ENCODE measurements at places on chromosomes 5 and 9. TPM values are rescaled to one million over a fixed set of nuclear protein-coding genes. Genes with fewer than 3 reads are reported as not detected.

GRCh38 chr9:35798658-35799374 is 7.4 kb downstream of the NPR2 start:
- peak; percentile 54 for DNase-seq

- no peak for DNase-seq
Observed at GRCh38 chr5:9742848-9743247, 112.7 kb upstream of the TAS2R1 start.

GRCh38 chr5:172380987-172381643 is 73.2 kb downstream of the SH3PXD2B start:
- no peak for DNase-seq

DNA sequence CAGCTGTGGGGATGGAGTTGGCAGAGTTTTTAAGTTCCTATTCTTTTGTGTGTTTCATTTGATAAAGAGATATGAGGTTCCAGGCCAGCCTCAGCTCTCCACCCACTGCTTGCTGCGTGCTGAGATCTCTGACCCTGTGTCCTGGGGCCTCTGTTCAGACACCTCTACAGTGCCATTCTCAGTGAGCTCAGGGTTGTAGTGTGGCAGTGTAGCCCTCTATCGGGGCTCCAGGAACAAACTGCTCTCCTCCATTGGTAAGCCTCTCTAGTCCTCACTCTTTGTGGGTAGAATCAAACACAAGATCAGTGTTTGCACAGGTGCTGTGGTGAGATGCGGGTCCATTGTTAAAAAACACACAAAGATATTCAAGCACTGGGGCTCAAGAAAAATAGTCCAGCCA is 386.6 kb upstream of the RPS23 start:
- DNase-seq, result no peak

GRCh38 chr5:5276430-5276829 is 136.3 kb downstream of the ADAMTS16 start:
- DNase-seq, result no peak

DNA sequence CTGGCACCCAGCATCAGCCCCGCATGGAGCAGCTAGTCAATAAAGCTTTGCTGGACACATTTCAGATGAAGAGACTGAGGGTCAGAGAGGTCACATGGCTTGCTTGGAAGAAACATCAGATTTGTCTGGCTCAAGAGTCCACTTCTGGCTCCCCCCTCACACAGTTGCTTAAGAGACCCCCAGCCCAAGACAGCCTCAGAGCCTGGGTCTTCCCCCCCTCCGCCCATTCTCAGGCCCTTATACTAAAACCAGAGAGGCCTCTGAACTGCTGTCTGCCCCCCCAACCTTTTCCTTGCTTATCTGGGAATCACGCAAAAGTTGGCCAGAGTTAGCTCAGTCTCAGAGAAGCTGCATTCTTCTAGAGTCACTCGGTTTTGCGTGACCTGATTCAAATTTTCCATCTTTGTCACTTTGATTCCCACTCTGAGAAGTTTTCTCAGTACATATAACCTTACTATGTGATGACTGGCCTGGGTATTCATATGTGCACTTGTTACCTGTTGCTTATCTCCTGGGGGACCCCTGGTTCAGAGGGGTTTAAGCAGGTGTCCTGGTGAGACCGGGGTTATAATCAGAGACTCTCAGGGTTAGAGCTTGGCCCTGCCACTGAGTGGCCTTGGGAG is 145.4 kb upstream of the IER5L start:
- DNase-seq, result no peak

GRCh38 chr9:136055715-136056545 is 39.2 kb downstream of the NACC2 start:
- no peak for DNase-seq

DNA sequence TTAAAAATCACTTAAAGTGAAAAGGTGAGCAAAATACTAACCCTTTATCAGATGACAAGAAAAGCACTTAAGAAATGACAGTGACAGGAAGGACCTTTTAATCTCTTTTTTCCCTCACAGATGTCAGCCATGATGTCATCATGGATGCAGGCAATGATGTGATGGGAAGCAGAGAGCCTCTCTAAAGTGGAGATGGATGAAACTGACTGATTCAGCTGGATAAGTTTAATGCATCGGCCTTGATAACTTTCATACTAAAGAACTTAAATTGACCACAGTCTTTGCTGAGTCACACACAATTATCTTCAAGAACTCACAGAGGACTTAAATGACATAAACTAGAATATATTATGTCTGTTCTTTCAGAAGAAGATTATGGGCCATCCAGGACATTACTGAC is 153.2 kb upstream of the FGF10 start:
- no peak for DNase-seq

DNA sequence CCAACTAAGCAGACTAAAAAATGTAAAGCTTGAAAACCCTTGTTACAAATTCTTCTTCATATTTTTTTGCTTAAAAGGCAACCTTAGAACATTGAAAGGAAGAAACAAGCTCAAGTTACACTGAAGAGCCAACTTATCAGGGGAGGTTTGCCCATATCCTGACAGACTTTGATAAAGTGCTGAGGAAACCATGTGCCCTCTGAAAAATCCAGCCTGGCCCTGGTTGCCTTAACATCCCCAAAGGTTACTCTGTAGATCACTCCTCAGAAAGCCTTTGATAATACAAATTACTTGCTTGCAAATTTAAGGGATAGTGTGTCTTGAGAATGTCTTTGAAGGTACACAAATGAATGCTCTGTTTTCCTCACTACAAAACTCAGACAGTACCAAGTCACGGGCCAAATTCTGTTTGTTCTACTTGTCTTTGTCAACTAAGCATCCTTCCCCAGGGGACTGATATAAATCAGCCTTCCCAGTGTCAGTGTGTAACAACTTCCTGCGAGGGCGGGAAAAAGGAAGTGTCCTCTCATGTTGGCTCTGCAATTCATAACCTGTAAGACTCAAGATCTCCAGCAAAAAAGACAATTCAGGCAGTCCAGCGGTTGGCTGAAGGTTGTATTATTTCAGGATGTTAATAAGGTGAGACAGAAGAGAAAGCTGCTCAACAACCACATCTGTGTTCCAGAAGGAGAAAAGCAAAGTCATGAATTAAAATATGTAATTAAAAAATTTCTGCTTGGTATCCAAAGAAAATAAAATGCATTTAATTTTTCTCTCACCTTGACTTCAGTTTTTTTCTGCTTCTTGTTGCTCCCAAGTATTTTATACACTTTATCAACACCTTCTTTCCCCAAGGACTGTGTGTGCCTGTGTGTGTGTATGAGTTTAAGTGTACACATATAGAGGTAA is 199.9 kb downstream of the PIK3R1 start:
- DNase-seq, result no peak

DNA sequence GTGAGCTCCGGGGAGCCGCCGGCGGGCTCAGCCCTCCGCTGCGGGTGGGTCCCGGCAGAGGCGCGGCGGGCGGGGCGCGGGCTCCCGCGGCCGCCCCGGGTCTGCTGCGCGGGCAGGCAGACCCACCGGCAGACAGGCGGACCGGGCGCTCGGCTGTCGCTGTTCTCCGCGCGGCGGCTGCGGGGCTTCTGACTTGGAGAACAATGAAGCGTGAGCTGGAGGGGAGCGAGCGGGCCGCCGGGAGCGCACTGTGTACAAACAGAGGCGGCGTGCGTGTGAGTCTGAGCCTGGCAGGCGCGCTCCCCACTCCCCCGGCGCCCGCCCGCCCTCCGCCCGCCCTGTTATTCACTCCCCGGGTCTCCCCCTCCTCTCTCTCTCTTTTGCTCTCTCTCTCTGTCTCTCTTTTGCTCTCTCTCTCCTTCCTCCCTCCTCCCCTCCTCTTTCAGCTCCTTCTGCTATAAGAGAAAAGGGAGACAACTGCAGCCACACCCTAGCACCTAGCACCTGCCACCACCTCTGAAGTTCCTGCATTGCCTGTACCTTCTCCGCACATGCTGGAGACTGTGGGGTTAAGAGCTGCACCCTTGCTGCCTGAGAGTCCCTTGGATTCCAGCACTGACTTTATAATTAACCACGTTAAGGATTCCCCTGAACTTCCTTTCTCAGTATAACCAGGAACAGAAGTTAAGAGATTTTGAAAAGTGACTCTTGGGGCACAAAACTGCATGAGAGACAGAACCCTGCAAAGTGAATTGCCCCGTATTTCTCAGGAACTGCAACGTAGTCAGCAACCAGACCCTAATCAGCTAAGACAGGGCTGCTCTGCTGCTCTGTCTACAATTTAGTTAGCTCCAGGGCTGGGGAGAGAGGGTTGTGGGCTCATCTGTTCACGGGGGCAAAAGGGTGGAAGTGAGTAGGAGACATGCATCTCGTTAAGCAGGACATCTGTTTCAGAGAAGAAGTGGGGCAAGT is at the start of gene EDIL3:
Gene EDIL3, minus strand, starts transcription at position 277 of the 972 bp plus-strand sequence. CDS start 506 bp downstream, outside the sequence.
- peak; percentile 11 for DNase-seq

GRCh38 chr9:121278477-121279261 is 10.7 kb downstream of the GSN start:
- DNase-seq, result no peak

- DNase-seq, result no peak
Observed at GRCh38 chr5:96538808-96539250, 105.8 kb upstream of the PCSK1 start.

GRCh38 chr5:113985505-113985904 is 376.4 kb upstream of the KCNN2 start:
- no peak for DNase-seq

DNA sequence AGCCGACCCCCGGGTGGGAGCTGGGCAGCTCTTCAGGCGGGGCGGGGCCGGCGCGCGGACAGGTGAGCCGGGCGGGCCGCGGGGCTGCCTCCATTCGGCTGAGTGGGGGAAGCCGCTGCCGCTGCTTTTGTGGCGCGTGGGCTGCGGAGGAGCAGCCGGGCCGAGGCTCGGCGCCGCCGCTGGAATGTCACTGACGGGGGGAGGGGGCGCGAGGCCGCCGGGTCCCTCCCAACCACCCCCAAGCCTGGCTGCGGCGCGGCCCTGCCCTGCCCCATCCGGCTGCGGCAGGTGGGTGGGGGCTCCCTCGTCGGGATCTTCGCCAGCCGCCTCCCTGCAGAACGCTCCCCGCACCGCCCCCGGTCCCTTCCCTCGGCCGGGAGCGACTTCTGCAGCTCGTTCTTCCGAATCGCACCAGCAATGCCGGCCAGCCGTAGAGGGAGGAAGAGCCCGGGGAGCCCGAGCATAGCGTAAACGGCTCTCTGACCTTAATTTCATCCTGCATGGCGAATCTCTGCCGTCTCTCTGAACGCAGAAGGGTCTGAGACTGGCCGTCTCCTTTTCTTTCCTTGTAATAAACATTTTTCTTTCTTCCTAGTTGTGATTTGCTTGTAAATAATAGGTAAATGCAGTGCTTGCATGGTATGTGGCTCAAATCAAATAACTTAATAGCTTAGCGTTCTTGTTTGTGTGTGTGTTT is 505 bp downstream of the SPTAN1 start:
- no peak for DNase-seq

DNA sequence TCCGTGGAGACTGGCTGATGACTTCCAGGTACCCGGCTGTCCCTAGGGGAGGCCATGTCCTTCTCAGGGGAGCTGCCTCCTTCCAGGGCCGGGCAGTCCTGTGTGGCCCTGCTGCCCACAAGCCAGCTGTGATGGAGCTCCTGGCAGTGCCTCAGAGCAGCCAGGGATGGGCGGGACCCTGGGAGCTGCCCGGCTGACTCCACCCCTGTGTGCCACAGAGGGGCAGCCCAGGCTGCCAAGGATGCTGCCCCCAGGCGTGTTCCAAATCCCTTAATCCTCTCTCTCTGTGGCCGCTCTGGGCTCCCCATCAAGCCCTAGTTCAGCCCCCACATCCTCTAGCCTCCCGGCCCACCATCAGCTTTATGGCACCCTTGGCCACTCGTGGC is 7.0 kb upstream of the SCGB3A1 start:
- DNase-seq, result no peak

DNA sequence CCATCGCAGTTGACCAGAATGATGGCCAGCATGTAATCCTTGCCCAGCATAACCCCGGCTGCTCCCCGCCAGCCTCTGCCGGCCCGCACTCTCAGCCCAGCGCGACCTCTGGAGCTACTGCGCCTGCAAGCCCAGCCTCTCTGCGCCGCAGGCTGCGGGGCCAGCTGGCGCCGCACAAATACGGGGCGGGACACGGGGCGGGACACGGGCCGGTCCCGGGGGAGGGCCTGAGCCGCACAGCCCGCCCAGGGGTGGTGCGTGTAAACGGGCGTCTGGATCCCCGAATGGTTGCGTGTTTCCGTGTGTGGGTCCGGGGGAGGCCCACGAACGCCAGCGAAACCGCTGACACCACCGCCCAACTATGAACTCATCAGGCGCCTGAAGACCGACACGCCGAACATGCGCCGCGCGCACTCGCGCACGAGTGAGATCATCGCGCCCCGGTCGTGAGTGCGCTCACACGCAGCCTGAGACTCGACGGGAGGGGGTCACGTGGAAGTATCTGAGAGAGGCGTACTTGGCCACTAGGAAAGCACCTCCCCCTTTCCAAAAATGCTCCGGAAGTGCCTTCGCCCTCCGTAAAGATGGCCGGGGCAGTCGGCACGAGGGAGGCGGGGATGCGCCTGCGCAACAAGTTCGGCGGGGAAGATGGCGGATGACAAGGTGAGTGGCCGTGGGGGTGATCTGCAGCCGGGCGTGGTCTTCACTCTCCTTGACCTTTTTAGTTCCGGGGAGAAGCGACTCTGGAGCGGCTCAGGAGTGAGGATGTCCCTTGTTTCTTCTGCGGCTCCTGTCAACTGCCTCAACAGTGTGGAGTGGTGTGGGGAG is at the start of the genes APBB3 and SLC35A4:
Gene APBB3, minus strand, starts transcription at position 403 of the 828 bp plus-strand sequence. Its CDS starts 353 bp downstream, at position 50.
Gene SLC35A4, plus strand, starts transcription at position 633 of the 828 bp plus-strand sequence. CDS start 2,342 bp downstream, outside the sequence.
- peak; percentile 98 for DNase-seq

The HRH2 gene
- 0.58 TPM for polyA plus RNA-seq

The NPR3 gene
- 18.0 TPM for polyA plus RNA-seq

The SAXO1 gene
- polyA plus RNA-seq, result not detected

The NUTM2G gene
- polyA plus RNA-seq, result not detected

The CACFD1 gene
- polyA plus RNA-seq, result 3.1 TPM

The INSYN2B gene
- 0.46 TPM for polyA plus RNA-seq

The BRINP1 gene
- polyA plus RNA-seq, result 0.17 TPM

The TAF11L10 gene
- polyA plus RNA-seq, result not detected

The FOXD4L6 gene
- not detected for polyA plus RNA-seq

The SLC25A2 gene
- polyA plus RNA-seq, result not detected

The PCDH1 gene
- polyA plus RNA-seq, result 0.41 TPM

The GFI1B gene
- not detected for polyA plus RNA-seq

Data from A549 (cell line).